ENCODE measurements at places on chromosomes 5 and 9.

DNA sequence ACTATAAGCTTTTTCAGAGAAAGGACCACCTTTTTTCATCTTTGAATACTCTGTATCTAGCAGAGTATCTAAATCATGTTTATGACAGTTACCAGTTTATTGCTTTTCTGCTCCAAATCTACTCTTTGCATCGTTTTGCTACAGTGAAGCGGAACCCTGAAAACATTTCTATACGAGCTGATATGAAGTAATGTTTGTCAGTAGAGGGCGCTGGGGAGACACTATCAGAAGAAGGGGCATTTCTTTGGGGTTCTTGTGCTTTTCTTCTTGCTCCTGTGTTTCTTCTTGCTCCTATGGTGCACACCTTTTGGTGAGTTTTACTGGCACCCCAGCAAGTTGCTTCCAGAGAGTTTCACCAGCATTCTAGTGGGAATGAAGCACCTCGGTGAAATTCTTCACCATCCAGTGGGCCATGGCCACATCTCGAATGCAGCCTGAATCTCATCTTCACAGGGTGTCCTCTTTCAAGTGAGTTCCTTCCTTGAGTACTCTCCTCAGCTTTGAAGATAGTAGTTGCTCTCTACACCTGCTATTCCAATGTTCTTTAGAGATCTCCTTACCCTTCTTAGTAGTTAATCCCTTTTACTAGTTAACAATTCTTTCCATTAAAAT lies 98.4 kb downstream of the FGF1 start:
- DNase-seq, result no peak

DNA sequence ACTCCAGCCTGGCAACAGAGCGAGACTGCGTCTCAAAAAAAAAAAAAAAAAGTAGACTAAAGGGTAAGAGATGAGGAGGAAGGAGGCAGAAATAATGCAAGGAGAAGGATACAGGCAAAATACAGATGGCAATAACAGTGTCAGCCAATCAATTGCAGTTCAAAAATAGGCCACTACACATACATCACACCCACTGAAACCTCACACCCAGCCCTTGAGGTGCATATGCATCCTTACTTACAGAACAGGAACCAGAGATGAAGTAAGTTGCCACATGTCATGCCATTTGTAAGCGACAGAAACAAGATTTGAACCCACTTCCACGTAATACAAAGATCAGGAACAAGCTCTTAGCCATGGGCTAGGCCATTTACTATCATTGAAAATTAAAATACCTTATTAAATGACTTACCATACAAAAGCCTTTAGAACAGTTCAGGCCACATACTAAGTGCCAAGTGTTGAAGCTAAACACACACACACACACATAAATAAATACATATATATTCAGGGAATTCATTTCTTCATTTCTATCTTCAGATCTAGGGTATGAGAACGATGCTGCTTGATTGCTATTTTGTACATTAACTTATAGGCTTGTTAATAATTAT lies 98.4 kb downstream of the FNBP1 start:
- DNase-seq, result no peak

- no peak for DNase-seq
Measured at GRCh38 chr5:55027595-55027994, 3.5 kb downstream of the GZMK start.

DNA sequence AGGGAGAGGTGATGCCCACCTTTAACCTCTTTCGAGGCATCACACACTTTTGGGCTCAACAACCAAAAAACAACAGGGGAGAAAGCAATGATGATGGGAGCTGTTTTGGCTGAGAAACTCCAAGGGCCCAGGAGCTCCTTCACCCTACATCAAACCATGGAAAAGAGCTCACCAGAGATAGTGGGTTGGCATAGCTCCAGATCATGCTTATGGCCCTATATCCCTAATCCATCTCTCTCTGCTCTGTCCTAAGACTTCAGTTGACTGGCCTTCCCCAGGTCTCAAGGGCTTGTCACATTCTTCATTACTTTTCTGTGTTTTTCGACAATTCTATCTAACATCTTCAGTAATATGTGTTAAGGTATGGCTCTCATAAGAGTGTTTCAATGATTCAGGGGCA lies 5.7 kb upstream of the CTSL start:
- DNase-seq, result no peak

DNA sequence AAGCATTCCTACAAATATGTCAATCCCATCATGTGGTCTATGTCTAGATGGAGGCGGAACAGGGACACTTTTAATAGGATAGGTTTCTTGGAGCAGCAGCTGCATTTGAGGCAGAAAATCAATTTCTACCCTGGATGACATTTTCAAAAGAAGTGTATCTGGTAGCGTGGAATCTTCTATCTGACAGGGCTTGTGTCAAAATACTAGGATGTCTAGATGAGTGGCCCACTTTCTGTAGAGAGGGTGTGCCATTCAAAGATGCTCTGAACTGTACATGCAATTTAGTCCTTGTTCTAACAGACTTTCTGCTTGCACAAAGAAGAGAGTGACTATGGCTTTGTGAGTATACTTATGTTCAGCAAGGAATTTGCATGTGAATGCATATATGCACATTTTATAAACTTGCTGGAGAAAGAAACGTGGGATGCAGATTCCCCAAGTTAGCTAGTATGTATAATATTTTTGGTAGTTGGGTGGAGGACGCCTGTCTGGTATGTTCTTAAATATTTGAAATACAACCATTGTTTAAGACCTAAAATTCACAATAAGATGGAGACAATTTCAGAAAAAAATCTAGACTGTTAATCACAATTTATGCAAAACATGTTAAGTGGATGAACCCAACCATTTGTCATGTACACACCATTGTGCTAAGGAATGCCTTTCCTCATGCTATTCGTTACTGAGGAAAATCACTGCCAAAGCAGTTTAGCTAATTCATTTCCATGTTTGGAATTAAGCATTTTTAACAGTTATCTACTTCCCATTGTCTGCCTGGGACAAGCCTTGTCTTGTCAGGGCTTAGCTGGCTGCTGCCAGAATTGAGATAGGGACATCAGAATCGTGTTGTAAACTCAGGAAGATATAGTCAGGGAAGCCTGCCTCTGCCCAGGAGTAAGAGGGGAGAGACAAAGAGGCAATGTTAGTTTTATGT lies 129.1 kb upstream of the MEF2C start:
- DNase-seq, result no peak
